ENCODE measurements at places on chromosomes 11 and 22. TPM values are rescaled to one million over a fixed set of nuclear protein-coding genes. Genes with fewer than 3 reads are reported as not detected.

The IGLL1 gene
- total RNA-seq, result not detected

The VSIG10L2 gene
- not detected for total RNA-seq

The NLRP14 gene
- 0.35 TPM for total RNA-seq

The MPZL3 gene
- 7.0 TPM for total RNA-seq

The OR52E8 gene
- total RNA-seq, result not detected

The DCDC1 gene
- total RNA-seq, result not detected

The SEPTIN3 gene
- not detected for total RNA-seq

The FDX1 gene
- total RNA-seq, result 9.9 TPM

The CAVIN3 gene
- total RNA-seq, result 153 TPM

The BET1L gene
- total RNA-seq, result 35.5 TPM

The NPAS4 gene
- total RNA-seq, result not detected

The MSANTD4 gene
- 13.8 TPM for total RNA-seq

The ANKK1 gene
- total RNA-seq, result not detected

The GRIA4 gene
- not detected for total RNA-seq

The LARGE2 gene
- total RNA-seq, result not detected

The CCDC87 gene
- 0.28 TPM for total RNA-seq

The BBOX1 gene
- total RNA-seq, result not detected

The C11orf65 gene
- total RNA-seq, result not detected

The OR51A2 gene
- not detected for total RNA-seq

The FGF19 gene
- not detected for total RNA-seq

The ADAMTS8 gene
- not detected for total RNA-seq

The LRRC4C gene
- total RNA-seq, result not detected

The PTPN5 gene
- not detected for total RNA-seq

The APOA5 gene
- not detected for total RNA-seq

The WT1 gene
- not detected for total RNA-seq

The SCGB1A1 gene
- not detected for total RNA-seq

The ABTB2 gene
- 0.25 TPM for total RNA-seq

The MLC1 gene
- total RNA-seq, result not detected

The SEC14L6 gene
- 0.15 TPM for total RNA-seq

The FAM111B gene
- 17.4 TPM for total RNA-seq

The AQP11 gene
- total RNA-seq, result 0.22 TPM

The KREMEN1 gene
- total RNA-seq, result 0.99 TPM

The CCND1 gene
- 336 TPM for total RNA-seq

The PLA2G3 gene
- 1.0 TPM for total RNA-seq

The CEND1 gene
- total RNA-seq, result 0.40 TPM

The MGAT3 gene
- total RNA-seq, result not detected

The PHOX2A gene
- total RNA-seq, result not detected

The CERK gene
- total RNA-seq, result 104 TPM

Measured in endothelial cell of umbilical vein (primary cell).